Muscle of back (tissue), 13 donors: ENCODE measurements at places on chromosomes 7 and 10.
A peak's percentile ranks its signal among the peaks of the same experiment; 100 is the strongest.

GRCh38 chr7:1590887-1591286 lies 21.1 kb upstream of the PSMG3 start:
- DNase-seq: no peak

DNA sequence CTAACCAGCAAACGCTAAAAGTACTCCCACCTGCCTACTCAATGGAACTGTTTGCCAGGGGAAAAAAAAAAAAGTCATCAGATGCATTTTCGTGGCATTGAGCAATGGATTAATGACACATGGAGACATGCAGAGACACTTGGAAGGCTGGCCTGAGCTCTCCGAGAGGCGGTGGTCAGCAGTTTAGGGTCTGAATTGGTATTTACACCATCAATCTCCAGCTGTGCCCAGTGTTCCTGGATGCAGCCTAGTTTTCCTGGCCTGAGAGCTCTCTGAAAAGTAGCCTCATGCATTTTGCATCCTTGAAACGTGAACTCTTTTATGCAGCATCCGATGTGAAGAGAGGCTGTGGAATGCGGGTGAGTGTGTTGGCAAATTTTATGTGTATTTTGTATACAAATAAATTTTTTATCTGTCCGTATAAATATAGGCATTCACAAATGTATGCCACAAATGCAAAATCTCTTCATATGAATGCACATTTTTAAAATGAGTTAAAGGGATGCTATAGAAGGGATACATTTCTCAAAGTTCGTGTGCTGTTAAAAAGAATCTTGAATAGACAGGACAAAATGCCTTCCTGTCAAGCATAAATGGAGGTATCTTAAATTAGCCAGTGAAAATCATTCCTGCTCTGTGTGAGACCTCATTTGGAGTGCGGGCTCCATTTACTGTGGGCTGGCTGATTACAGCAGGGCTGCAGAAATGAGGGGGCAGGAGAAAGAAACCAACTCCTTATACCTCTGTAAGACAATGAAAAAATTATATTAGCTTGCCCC lies 137.7 kb upstream of the PFKP start:
- no peak for DNase-seq

DNA sequence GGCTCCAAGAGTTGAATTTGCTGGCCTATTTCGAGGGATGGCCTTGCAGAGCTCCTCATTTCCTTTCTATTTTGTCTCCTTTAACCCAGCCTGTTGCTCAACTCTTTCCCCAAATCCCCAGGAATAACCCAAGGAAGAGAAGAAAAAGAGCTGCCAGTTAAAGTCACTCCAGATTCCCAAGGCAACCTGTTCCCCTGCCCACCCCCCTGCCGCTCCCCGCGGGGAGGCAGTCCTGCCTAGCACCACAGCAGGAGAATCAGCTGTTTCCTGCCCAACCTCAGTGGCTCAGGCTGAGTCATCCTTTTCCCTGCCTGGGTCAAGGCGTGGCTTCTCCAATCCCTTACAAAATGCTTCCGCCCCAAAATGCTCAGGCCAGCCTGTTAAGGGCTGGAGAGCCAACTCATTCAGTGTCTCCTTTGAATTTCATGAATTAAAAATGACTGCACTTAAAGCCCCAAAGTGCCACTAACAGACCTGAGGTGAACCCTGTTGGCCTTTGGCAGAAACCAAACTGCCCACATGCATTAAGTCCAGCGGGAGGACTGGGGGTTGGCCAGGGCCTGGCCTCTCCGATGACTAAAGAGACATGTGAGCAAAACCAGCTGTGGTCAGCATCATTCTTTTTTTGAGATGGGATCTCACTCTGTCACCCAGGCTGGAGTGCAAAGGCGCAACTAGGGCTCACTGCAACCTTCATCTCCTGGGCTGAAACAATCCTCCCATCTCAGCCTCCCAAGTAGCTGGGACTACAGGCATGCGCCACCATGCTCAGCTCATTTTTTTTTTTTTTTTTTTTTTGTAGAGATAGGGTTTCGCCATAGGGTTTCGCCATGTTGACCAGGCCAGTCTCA lies 83.2 kb upstream of the KIF5B start:
- peak; percentile 72 for DNase-seq

GRCh38 chr7:30729642-30730041 lies 22.3 kb upstream of the INMT start:
- no peak for DNase-seq

DNA sequence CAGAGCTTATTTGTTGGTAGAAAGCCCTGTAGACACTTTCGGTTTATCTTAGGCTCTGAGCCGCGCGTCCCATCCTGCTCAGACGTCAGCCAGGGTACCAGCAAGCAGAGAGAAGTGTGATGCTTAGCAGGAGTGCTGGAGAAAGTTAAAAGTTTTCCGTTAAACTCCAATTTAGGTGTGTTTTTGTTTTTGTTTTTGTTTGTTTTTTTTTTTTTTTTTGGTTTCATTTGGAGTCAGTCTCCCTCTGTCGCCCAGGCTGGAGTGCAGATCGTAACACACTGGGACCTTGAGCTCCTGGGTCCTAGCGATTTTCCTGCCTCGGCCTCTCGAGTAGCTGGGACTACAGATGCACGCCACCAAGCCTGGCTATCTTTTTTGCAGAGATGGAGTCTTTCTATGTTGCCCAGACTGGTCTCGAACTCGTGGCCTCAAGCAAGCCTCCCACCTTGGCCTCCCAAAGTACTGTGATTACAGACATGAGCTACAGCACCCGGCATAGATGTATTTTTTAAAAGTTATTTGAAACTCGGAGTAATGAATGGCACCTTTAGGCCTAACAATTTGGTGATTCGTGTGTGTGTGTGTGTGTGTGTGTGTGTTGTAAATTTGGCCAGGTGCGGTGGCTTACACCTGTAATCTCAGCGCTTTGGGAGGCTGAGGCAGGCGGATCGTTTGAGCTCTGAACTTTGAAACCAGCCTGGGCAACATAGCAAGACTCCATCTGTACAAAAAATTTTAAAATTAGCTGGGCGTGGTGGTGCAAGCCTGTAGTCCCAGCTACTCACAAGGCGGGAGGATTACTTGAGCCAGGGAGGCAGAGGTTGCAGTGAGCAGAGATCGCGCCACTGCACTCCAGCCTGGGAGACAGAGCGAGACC lies 1.3 kb upstream of the HIP1 start:
- no peak for DNase-seq

GRCh38 chr10:78805176-78805575 lies 263.6 kb upstream of the ZMIZ1 start:
- DNase-seq: peak; percentile 93

GRCh38 chr7:8491544-8492489 lies 58.4 kb downstream of the NXPH1 start:
- DNase-seq: no peak

DNA sequence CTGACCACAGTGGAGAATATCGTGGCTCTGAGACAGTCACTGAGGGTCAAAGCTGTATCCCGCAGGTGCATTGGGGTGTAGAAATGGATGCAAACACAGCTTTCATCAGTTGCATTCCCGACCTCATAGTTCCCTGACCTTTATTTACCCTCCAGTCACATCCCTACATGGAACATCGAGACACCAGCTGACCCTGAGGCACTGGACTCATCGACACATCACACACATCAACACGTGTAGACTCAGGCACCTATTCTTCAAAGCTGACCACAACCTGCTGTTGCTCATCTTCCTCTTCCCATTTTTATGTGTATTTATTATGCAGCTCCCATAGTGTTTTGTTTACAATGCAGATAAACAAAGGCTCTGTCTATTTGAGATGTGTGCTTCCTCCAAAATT lies 396.9 kb upstream of the NRP1 start:
- DNase-seq: no peak

DNA sequence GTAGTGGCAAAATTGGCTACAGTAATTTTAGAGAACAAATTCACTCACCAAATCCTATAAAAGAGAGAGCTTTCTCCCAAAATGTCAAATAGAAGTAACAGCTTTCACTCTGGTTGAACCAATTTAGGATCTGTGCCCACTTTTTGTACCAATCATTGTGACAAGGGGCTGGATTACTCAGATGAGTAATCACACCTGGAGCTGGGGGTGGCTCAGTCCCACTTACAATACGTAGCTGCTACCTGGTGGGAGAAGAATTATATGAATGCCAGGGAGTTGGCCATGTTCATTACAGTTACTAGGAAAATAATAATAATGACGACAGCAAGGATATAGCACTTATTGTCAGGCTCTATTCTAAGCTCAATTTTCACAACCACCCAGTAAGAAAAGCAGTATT lies 23.4 kb upstream of the SLC26A3 start:
- no peak for DNase-seq

- peak; percentile 77 for DNase-seq
Observed at GRCh38 chr10:76643511-76643911, 994.1 kb downstream of the KCNMA1 start.

- no peak for DNase-seq
Observed at GRCh38 chr10:130045091-130045652, 65.5 kb downstream of the C10orf143 start.

GRCh38 chr10:54139819-54140428 lies 661.1 kb downstream of the PCDH15 start:
- no peak for DNase-seq

- DNase-seq: no peak
Observed at GRCh38 chr10:71399946-71400345, 3.2 kb downstream of the CDH23 start.

DNA sequence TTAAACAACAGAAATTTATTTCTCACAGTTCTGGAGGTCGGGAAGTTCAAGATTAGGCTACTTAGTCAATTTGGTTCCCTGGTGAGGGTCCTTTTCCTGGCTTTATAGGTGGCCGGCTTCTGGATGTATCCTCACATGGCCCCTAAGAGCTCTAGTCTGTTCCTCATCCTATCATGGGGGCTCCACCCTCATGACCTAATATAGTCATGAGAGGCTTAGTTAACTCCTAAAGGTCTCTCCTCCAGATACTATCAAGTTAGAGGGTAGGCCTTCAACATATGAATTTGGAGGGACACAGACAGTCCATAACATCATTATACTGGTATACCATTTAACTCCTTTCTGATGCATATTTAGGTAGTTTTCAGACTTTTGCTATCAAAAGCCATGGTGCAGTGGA lies 7.6 kb downstream of the MAPK8 start:
- no peak for DNase-seq

GRCh38 chr7:139797607-139798006 lies 19.8 kb upstream of the HIPK2 start:
- DNase-seq: no peak

GRCh38 chr7:7687800-7688199 lies 30.6 kb downstream of the RPA3 start:
- no peak for DNase-seq

DNA sequence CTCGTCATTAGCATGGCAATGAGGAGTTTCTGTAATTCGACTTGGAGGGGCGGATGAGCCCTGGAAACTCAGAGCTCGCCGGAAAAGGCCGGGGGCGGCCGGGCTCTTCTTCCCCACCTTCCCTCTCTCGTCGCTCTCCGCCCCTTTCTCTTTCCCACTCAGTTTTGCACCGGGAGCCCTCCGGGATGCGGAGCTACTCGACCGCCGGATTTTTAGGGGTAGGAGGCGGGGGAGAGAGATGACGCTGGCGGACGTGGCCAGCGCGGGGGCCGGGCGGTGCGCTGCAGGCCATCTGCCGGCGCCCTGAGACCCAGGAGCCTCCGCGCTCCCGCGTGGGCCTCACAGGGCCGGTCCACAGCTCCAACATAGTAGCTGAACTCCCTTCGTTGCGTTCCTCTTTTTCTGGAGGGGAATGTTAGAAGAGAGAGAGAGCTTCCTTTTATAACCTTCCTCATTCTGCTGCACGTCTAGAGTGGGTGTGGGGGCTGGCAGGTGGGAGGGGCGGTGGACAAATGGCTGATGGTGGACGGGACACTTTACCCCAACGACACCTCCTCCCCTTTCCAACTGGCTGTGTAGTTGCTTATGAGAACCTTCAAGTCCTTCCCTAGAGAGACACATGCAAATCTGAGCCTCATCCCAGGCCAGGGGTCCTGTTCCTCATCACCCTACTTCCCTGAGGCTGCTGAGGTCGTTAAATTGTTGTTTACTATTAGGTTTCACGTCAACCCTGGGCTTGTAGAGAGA lies 1.1 kb upstream of the HOXA1 start:
- DNase-seq: peak; percentile 90

DNA sequence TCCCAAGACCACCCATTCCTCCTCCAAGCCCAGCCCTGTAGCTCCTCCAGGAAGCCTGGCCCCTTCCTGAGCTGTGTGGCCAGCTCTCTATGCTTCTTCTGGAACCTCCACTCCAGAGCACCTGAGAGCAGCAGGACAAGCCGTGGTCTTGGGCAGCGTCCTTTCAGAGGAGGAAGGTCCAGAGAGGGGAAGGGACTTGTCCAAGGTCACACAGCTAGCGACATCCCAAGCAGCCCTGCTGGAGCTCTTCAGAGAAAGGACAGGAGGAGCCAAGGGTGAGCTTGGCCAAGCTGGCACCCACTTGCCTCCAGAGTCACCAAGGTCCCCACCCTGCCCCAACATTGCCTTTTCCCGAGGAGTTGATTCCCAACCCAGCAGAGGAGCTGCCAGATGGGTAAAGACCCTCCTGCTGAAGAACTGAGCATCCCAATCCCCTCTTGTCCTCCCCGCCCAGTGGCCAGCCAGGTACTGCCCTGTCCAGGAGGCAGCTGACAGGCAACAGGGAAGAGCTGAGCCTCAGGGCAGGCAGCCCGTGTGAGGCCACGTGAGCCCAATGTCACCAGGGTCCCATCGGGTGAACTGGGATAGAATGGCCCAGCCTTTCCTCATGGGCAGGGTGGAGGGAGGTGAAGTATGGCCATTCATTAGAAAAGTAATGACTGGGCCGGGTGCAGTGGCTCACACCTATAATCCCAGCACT lies 46.2 kb downstream of the UNC5B start:
- DNase-seq: no peak

DNA sequence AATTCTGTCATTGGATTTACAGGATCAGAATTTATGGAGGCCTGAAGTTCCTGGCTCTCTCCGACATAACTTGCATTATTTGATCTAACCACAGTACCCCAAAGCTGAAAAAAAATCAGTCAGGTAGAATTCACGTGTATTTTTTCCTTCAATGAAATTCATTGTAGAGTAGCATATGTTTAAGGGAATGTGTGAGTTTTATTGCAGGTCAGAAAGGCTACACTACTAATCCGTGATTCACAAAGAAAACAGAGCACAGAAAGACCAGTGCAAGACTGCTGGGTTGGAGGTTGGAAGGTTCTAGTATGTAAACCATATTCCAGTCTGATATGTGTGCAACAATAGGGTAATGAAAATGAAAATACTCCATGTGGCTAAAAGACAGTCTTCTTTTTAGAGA lies 247.0 kb upstream of the FERD3L start:
- peak; percentile 8 for DNase-seq

- peak; percentile 81 for DNase-seq
Observed at GRCh38 chr10:79981450-79982361, 32.8 kb upstream of the SFTPD start.

- no peak for DNase-seq
Observed at GRCh38 chr10:19290770-19291169, 242.2 kb downstream of the MALRD1 start.

- DNase-seq: no peak
Observed at GRCh38 chr10:122182308-122182707, 88.8 kb upstream of the BTBD16 start.
